ENCODE measurements at places on chromosomes 11 and 22. TPM values are rescaled to one million over a fixed set of nuclear protein-coding genes. Genes with fewer than 3 reads are reported as not detected.

GRCh38 chr11:6755303-6755952 lies 16.3 kb downstream of the OR2AG2 start:
- DNase-seq, result peak; percentile 25

- DNase-seq, result no peak
These were observed 2.8 kb downstream of the TSPAN32 start for GRCh38 chr11:2304506-2305139.

- no peak for DNase-seq
These were observed 15.7 kb upstream of the TTC36 start for GRCh38 chr11:118511601-118512000.

- DNase-seq, result no peak
These were observed 29.9 kb upstream of the MTCH2 start for GRCh38 chr11:47672283-47672730.

- no peak for DNase-seq
These were observed 45.4 kb upstream of the ANO3 start for GRCh38 chr11:26286472-26287066.

DNA sequence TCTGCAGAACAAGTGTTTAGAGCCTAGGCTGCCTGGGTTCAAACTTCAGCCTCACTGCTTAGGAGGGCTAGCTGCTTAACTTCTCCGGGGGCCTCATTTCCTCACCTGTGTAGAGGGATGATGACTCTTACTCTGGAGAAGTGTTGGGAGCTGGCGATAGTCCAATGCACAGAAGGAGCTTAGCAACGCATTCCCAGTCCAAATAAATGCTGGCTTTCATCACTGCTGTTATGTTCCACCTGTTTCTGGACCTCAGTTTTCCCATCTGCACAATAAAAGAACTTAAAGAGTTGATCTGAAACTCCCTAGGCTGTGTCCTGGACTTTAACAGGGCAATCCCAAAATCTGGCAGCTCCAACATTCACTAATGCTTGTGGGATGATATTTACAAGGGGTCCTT lies 337.8 kb downstream of the MIAT start:
- DNase-seq, result no peak

GRCh38 chr11:75637998-75638397 lies 30.8 kb downstream of the MAP6 start:
- DNase-seq, result no peak

GRCh38 chr11:121437018-121437685 lies 15.0 kb upstream of the SORL1 start:
- DNase-seq, result no peak

CATSPER1 gene
- total RNA-seq, result not detected

OR52H1 gene
- total RNA-seq, result not detected

KDM4E gene
- not detected for total RNA-seq

SCARF2 gene
- total RNA-seq, result 0.24 TPM

SLC22A8 gene
- total RNA-seq, result not detected

RAB39A gene
- not detected for total RNA-seq

FUT4 gene
- total RNA-seq, result 7.6 TPM
